ENCODE measurements at places on chromosomes 3 and 15.

DNA sequence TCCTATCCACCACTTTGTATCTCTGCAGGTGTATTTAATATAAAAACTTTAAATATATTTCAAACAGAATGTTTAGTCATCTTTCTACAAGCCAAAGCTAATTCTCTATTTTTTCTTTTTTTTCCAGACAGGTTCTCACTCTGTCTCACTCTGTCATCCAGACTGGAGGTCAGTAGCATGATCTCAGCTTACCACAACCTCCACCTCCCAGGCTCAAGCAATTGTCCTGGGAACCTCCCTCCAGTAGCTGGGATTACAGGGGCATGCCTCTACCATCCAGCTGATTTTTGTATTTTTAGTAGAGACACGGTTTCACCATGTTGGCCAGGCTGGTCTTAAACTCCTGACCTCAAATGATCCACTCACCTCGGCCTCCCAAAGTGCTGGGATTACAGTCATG, 202.6 kb downstream of the VGLL3 start:
- DNase-seq: no peak

DNA sequence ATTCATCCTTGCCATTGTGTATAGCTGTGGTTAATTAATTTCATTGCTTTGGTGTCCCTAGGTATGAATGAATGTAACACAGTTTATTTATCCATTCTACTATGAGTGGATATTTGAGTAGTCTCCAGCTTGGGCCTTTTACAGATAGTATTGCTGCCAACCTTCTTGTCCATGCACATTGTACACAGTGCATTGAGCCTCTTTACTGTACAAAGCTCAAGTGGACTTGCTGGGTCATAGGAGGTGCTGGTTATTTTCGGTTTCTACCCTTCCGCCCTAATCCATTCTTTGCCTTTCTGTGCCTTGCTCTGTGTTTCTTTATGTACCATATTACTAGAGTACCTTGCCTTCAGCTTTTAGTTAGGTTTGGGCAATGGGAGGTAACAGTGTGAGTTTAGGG, 60.7 kb downstream of the DUT start:
- DNase-seq: no peak

DNA sequence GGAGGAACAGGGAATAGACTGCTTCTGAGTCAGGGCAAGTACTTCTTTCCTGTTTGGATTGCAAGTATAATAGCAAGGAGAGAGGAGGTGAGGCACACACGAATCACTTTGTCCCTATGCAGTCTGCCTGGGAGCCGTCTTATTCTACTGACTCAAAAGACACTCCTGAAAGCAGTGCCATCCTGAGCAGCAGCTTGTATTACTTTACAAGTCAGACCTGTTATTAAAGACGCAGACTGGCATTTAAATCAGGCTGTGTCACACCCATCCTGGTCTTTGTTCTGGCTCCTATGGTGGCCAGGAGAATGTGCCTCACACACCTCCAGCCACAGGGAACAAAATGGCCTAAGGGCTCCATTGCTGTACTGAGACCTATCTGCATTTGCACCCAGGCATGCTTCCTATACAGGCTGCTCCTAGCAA, 17.9 kb upstream of the SQOR start:
- DNase-seq: no peak

DNA sequence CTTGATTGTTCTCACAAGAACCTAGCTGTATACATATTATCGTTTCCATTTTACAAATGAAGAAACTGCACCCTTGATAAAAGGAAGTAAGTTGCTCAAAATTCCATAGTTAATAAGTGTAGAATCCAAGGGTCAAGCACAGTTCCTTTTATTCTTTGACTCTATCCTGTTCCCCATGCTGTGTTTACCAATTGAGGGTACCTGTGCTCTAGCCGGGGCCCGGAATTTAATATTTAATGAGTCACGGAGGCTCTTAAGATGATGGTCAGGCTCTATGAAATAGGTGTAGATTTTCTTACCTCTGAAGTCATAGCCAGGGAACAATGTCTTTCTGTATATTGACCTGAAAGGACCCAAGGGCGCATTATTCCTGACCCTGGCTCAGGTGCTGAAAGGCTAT, 65.2 kb downstream of the LPP start:
- no peak for DNase-seq

- no peak for DNase-seq
Measured at GRCh38 chr3:152945556-152945955, 110.6 kb downstream of the P2RY1 start.
